ENCODE measurements at places on chromosomes 1 and 21. TPM values are rescaled to one million over a fixed set of nuclear protein-coding genes. Genes with fewer than 3 reads are reported as not detected.

BATF3 gene
- polyA plus RNA-seq = 1.8 TPM

F13B gene
- polyA plus RNA-seq = 0.07 TPM

BGLAP gene
- polyA plus RNA-seq = 5.8 TPM

C4BPB gene
- polyA plus RNA-seq = 0.96 TPM

ZBTB8A gene
- polyA plus RNA-seq = 15.4 TPM

C21orf91 gene
- polyA plus RNA-seq = 20.1 TPM

C1orf122 gene
- 22.5 TPM for polyA plus RNA-seq

GRCh38 chr1:76294482-76295194, 220.1 kb downstream of the ST6GALNAC3 start:
- DNase-seq = no peak

DNA sequence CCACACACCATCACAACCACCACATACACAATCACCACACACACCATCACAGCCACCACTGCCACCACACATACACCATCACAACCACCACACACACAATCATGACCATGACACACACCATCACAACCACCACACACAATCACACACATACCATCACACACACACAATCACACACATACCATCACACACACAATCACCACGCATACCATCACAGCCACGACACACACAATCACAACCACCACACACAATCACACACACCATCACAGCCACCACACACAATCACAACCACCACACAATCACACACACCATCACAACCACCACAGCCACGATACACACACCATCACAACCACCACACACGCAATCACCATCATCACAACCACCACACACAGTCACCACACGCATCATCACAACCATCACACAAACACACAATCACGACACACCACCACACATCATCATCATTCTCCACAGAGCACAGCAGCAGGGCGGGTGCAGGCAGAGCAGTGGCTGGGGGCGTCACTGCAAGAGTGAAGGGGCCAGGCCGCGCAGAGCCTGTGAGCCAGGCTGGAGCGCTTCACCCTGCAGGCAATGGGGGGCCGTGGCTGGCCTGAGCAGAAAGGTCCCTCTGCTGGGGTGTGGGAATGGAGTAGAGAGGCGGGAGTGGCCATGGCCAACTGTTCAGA, 32.6 kb downstream of the CDCP2 start:
- DNase-seq = no peak

- no peak for DNase-seq
Measured at GRCh38 chr21:46020581-46020980, 39.0 kb downstream of the COL6A1 start.

DNA sequence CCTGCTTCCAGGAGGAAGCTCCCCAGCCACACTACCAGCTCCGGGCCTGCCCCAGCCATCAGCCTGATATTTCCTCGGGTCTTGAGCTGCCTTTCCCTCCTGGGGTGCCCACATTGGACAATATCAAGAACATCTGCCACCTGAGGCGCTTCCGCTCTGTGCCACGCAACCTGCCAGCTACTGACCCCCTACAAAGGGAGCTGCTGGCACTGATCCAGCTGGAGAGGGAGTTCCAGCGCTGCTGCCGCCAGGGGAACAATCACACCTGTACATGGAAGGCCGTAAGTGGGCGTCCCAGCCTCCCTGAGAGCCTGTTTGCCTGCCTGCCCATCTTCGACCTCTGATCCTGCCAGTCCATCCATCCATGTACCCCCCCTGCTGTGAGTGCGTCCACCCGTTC, 3.6 kb downstream of the ECM1 start:
- DNase-seq = no peak

GRCh38 chr1:102838016-102838415, 270.3 kb downstream of the COL11A1 start:
- no peak for DNase-seq

GRCh38 chr21:38988509-38989378, 183.0 kb downstream of the ETS2 start:
- DNase-seq = no peak

DNA sequence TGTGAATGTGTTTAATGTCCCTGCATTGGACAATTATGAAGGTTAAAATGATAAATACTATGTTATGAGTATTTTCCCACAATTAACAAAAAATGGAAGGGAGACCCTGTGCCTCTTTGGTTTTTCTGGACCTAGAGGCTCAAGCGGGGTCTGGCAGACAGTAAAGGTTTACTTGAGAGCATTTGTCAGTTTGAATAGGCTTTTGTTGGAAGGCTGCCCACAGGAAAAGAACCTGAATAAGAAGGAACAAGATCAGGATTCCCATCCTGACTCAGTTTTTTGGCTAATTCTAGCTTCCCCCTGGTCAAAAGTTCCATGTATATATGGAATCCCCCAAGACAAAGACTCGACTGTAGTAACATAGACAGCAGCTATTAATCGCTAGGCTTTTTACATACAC, 150.9 kb upstream of the JUN start:
- no peak for DNase-seq

DNA sequence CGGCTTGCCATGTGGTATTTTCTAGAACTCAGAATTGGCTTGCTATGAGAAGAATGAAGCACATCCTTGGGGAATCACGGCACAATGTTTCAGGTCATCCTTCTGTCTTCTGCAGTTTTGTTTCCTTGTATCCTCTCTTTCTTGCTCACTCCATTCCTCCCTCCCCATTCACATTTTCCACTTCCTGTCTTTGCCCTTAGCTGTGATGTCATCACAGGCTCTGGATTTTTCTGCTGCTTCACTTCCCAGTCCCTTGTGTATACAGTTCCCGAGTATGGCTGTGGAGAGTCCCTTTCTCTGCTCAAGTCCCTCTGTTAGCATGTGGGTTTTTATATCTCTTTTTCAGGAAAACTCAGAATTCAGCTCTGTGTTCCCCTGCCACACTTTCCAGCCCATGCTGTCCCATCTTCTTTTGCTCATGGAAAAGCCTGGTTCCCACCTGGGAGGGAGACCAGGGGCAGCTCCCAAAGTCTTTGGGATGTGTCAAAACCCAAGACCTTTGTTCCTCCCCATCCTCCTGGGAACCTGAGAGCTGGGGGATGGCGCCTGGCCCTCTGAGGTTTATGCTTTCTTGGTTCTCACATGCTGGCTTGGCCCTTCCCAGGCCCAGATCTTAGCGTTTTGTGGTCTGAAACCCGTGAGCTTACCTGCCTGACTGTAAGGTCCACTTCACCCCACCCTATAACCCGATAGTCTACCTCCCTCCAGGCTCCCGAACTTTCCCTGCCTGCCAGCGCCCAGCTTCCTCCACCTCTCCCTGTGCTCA, 4.8 kb upstream of the RGS16 start:
- no peak for DNase-seq

DNA sequence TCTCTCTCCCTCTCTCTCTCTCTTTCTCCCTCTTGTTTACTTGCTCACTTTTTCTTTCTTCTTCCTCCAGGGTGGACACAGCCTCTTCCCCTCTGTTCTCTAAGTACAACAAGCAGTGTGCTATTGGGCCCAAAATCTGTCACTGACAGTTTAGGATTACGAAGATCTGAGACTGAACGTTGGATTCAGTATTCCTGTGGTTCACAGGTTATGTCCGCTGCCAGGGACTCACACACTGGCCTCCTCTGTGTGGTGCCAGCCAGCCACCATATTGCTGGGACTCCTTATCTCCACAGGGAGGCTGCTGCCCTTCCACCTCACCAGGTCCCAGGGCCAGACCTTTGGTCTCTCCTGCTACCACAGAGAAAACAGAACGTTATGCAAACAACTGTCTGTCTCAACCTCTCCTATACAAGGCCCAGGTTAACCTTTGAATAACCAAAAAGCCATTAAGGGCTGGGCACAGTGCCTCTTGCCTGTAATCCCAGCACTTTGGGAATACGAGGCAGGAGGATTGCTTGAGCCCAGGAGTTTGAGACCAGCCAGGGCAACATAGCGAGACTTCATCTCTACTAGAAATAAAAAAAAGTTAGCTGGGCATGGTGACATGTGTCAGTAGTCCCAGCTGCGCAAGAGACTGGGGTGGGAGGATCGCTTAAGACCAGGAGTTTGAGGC, 171.9 kb upstream of the RAB4A start:
- no peak for DNase-seq

DNA sequence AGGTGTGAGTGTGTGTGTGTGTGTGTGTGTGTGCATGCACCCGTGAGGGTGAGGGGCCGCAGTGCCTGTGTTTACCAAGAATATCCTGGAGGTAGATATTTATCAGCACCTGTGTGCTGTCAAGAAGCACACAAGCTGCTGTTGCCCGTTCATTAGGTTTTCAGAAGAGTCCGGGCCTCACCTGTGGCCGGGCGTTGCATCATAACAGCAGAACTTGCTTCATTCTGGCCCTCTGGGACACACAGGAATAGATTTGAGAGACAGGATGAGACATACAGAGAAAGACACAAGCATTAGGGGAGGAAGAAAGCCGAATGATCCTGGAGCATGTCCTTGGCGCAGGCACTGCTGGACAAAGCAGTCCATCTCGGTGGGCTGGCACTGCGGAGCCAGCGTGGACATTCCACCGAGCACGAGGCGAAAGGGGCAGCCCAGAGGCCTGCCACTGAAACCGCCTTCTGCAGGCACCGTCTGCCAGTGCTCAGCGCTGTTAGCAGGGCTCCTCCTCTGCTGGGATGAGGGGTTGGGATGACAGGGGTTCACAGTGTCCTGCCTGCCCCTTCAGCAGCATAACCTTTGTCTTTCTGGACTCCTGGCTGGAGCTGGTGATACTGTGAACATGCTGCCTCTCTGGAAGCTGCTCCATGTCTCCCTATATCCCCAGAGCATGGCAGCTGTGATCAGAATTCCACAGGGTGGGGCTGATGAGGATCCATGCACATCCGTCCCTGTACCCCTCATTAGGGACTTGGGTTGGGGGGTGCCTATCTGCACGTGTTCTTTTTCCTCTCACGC, 81.1 kb downstream of the PEX14 start:
- no peak for DNase-seq

DNA sequence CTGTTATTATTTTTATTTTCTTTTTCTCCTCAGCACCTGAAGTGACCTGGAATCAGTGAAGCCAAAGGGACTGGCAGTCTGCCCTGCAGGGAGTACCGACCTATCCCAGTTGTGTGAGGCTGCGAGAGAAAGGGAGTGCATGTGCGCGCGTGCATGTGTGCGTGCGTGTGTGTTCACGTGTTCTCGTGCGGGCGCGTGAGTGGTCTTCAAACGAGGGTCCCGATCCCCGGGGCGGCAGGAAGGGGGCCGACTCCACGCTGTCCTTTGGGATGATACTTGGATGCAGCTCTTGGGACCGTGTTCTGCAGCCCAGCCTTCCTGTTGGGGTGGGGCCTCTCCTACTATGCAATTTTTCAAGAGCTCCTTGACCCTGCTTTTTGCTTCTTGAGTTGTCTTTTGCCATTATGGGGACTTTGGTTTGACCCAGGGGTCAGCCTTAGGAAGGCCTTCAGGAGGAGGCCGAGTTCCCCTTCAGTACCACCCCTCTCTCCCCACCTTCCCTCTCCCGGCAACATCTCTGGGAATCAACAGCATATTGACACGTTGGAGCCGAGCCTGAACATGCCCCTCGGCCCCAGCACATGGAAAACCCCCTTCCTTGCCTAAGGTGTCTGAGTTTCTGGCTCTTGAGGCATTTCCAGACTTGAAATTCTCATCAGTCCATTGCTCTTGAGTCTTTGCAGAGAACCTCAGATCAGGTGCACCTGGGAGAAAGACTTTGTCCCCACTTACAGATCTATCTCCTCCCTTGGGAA, 123.3 kb downstream of the PRDM2 start:
- no peak for DNase-seq

DNA sequence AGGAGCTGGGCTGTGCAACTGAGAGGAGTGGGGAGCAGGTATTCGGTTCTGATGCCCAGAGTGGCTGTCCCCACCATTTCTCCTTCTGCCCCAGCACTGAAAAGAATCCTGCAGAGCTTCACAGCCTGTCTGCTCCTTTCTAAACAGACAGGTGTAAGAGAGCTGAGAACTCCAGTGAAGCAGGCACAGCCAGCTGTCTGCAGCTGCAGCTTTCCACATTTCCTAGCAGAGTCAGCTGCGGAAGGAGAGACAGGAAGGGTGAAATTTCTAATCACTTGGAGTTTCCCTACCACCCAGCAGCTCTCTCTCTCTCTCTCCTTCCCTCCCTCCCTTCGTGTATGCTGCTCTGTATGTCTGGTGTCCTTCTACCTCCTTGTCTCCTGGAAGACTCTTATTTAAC, 40.5 kb upstream of the GJB5 start:
- DNase-seq = no peak

DNA sequence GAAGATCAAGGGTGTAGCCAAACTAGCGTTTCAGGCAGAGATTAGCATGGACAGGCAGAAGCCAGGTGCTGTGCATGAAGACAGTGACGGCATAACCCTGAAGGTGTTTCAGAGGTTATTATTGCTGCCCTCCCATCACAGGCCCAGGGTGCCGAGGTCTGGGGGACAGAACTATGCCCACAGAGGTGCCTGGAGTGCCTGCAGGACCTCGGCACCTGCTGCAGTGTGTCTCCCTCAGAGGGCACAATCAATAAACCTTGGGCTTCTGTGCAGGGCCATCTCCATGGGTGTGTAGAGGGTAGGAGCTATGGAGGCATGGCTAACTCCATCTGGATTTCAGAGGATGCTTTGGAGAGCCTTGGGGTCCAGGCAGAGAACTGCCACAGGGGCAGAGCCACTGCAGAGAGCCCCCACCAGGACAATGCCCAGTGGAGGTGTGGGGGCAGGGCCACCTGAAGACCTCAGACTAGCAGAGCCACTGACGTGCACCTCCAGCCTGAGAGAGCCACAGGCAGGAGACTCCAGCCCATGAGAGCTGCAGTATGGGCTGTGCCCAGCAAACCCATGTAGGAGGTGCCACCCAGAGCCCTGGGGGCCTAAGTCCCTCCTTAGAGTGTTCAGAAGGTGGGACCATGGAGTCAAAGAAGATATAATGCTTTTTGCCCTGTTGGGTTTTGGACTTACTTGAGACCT, 5.7 kb upstream of the ABCG1 start:
- no peak for DNase-seq

GRCh38 chr1:99877568-99877967, 27.4 kb downstream of the AGL start:
- no peak for DNase-seq

DNA sequence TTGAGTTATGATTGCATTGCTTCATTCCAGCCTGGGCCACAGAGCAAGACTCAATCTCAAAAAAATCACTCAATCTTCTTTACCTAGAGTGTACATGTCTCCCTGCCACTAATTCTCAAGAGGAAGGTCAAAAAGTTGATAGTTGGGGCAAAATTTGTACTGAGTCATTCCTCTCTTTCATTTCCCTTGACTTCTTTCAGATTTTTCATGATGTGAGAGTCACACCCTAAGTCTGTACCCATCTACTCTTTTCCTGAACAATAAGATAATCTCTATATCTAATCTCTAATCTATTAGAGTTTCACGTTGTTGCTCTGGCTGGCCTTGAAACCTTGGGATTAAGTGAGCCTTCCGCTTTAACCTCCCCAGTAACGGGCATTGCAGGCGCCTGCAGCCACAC, 1.1 kb upstream of the BRDT start:
- no peak for DNase-seq

GRCh38 chr1:107430540-107431228, 289.8 kb downstream of the NTNG1 start:
- DNase-seq = peak; percentile 16

All from left lung (tissue), 14 donors.